ENCODE measurements at places on chromosomes 3 and 15.

- no peak for DNase-seq
These were observed 33.8 kb upstream of the XIRP1 start for GRCh38 chr3:39226106-39226741.

DNA sequence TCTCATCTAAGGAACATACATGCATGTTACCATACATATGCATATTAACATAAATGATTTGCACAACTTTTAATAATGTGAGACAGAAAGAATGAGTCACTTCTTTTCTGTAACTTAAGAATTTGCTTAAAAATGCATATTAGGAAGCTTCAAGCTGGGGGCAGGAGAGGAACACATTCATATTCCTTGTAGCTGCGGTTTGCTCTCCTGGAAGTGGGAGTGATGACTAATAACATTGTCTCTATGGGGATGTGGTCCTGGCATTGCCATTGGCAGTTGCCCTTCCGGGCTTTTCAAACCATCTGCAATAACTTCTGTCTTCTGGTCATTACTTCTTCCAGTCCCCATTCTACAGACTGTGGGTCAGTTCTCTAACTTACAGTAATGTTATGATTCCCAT, 15.6 kb downstream of the CHST2 start:
- DNase-seq: no peak

DNA sequence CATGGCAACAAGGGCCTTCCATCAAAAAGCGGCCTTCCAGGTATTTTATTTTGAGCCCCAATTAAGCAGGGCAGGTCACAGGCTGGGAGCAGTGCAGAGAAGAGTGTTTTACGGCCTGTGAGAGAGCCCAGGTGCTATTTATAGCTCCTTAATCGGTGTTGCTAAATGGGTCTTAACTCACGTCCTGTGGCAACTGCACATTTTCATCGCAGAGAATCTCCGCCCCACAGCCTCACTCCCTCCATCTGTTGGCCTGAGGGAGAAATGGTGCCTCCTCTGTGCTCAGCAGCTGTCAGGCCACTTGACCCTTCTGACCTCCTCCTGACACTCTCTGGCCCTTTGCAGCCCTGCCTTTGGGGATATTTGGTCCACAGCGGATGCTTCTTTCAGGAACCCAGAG, 58.6 kb downstream of the SPSB4 start:
- no peak for DNase-seq

DNA sequence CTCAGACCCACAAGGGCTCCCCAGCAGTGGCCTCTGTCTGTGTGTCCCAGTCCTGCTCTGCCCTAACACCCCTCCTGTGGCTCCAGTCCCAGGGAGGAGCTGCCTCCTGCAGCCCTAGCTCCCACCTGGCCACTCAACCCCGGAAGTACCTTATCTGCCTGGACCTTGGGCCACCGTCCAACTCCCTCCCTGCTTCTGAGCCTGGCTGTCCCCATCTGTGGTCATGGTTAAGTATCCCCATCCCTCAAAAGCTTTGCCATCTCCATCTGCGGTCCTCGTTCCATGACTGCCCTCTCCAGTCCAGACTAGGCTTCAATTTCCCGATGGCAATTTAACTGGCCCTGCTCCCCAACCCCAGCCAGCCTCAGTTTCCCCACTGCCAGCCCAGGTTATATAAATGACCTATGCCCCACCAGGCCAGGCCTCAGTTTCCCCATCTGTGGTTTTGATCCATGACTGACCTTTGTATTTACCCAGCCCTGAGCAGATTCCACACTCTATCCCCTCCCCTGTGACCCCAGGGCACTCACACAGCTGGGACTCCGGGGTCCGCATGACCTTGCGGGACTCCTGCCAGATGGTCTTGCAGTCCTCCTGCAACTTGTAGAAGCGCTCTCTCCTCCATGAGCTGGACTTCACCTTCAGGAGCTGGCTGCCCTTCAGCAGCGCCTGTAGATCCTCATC, 9.6 kb downstream of the PLCD1 start:
- DNase-seq: no peak

DNA sequence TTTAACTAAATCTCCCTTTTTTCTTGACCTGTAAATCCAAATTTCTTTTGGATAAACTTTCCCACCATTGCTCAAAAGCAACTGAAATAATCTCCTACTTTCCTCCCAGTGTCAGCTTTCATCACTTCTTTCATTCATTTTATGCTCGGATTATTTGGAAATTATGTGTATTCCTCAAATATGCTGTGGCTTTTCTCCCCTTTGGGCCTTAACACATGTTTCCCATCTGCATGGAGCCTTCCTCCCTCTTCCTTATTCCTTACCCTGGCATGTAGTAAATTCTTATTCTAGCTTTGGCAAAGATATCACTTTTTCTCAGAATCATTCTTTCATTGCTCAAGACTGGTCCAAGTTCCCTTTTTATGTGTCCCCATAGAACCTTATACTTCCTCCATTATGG, 41.8 kb upstream of the TUSC7 start:
- no peak for DNase-seq

Data from central memory CD4-positive, alpha-beta T cell (primary cell).